ENCODE measurements at places on chromosomes 4 and X.

- no peak for DNase-seq
These were observed 258.8 kb downstream of the ARHGAP24 start for GRCh38 chr4:85733798-85734197.

DNA sequence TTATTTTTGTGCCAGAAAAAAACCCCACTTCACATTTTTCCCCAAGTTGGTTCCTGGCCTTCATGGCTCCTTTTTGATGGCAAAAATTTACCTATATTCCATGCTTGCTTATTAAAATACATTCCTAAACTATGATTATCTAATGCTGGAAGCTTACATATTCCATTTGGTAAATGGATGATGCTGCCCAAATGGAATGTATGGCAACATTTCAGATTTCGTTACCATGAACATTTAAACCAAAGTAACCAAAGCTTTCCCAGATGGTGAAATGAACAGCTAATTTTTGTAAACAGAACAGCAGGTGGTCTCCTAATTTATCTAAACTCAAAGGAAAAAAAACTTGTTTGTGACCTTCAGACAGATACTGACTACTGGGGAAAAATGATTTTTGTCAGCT, 110.8 kb upstream of the TEX13A start:
- DNase-seq: no peak

DNA sequence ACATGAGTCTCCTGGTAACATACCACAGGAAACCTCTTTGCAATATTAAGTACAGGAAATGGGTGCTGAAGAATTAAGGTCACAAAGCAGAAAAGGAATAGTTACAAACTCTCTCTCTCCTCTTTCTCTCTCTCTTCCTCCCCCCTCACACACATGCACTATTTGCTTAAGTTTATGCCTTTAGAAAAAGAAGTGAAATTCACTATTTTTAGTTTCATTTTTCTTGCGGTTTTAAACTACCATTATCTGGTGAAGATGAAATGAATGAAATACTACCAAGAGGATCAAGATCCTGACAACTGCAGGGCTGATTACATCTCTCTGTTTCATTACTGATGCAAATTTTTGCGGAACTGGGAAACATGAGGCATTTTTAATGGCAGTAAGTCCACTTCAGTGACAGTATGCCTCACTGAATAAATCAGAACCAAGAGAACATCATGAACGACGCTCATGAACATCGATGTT, 64.3 kb upstream of the FTHL17 start:
- no peak for DNase-seq

DNA sequence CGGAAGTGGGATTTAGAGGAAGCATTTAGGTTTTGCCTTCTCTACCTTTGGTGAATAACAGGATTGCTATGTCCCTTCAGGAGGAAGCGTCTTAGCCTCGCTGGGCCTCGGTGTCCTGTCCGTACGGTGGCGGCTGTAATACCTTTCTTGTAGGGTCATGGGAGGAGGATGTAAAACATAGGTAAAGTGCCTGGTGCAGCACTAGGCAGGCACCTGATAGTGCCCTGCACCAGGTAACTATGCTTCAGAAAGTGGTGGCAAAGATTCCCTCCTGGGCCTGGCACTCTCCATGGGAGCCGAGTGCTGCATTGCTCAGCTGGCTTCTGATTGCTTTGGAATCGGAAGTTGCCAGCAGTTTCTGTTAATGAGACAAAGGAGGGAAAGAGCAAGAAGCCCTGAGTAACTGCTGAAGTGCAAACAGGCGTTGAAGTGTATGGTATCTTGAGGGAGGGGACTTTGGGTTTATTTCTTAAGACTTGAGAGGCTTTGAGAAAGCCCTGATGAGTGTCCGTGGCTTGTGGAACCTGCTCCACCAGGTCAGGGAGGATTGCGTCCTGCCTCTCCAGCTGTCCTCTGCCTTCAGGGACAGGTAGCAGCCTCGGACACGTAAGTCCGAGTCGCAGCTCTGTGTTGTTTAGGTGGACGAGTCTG, 45.8 kb downstream of the TBC1D14 start:
- DNase-seq: no peak

DNA sequence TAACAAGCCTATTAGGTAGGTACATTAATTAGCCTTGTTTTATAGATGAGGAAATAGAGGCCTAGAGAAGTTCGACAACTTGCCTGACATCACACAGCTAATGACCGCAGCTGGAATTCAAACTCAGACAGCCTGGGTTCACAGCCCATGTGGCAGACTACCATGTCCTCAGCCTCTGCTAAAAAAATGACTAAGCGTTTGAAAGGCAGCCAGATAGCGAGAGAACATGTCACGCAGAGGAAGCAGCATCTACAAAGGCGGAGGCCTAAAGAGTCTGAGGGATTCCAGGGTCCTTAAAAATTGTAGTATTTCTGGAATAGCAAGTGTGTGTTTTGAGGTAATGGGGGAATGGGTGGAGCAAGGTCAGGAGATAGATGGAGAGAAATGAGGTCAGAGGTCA, 33.2 kb upstream of the BMP15 start:
- DNase-seq: no peak

- no peak for DNase-seq
These were observed 565.1 kb upstream of the DIPK2B start for GRCh38 chrX:45765767-45766166.

DNA sequence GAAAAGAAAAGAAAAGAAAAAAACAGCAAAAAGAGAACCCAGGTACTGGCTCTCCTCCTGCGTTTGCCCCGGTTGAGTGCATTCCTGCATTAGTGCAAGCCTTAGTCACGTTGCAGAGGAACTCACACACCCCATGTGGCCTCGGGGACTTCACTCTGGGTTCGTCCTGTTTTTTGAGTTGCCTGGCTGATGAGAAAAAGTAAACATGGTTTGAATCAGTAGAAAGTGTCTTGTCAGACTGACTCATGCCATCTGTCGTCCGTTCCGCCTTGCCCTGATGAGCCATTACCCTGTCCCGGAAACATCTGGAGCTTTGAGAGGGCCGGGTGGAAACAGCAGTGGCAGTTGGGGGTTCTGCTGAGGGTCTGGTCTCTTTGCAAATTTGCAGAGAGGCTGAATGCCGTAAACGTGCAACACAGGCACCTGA, 16.3 kb downstream of the CD99 start:
- DNase-seq: peak; percentile 72

DNA sequence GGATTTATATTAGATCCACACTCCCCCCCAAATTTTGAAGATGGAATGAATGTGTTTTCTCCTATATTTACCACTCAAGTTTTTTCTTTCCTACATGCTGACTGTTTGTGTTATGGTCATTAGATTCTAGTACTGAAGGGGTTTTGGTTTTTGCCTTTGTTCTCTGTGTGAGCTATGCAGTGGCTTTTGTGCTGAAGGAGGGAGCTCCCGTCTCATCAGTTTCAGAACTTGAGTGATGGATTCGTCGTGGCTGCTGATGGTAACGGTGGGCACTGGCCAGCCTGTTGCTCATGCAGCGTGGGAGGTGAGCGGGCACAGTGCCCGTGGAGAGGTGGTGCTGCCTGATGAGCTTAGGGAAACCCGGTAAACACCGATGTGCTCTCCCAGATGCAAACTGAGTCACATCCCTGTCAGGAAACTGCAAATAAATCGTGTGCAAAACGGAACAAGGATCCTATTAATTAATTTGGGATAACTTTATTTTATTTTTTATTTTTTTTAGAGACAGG, 101.5 kb downstream of the SORBS2 start:
- no peak for DNase-seq

GRCh38 chr4:41384992-41385391, 128.3 kb downstream of the UCHL1 start:
- peak; percentile 94 for DNase-seq

DNA sequence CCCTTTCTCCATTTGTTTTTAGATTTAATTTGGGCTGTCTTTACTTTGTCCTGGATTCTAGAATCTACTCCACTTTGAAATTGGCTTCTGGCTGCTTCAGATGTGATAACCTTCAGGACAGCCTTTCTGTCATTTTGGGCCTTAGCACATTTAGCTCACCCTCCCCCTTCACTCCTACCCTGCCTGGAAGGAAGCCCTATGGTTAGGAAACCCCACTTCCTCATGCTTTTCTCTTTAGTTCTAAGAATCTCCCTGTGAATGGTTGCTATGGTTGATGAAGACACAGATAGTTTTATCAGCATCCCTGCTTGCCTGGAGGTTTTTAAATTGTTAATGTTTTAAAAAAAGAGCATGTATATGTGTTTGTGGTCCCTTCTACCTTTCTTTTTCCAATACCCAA, 100.7 kb upstream of the PTPN13 start:
- no peak for DNase-seq

- DNase-seq: no peak
These were observed 602.7 kb upstream of the PCDH7 start for GRCh38 chr4:30117433-30117832.

- no peak for DNase-seq
These were observed 29.7 kb upstream of the WFS1 start for GRCh38 chr4:6239968-6240367.

- DNase-seq: no peak
These were observed 126.2 kb downstream of the PCDH10 start for GRCh38 chr4:133275246-133275645.

DNA sequence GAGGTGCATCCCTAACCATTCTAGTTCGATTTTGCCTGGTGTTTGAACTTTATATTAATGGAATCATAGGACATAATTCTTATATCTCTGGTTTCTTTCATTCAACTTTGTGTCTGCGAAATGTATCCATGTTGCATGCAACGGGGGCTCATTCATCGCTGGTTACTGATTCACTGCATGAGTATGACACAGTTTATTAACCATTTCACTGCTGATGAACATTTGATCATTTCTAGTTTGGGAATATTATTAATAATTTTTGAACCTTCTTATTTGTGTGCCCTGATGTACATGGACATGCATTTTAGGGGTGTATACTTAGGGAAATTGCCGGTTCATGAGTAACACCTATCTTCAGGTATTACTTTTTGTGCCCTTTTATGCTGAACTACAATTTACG, 5.1 kb upstream of the TMEM271 start:
- DNase-seq: no peak

DNA sequence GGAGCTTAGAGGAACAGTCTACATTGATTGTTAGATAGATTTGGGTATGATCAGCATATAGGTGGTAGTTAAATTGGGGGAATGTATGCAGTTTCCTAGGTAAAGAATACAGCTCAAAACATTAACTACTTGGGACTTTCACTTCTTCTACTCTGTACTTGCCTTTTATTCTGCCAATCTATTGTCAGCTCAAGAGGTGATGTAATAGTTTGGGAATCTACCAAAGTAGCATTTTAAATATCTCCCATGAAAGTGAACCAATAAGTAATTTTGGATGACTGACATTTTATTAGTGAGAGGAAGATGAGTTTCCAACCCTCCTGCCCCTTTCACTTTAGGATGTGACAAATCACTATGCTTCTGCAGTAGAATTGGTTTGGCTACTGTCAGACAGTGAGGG, 43.4 kb downstream of the NUDT6 start:
- no peak for DNase-seq

DNA sequence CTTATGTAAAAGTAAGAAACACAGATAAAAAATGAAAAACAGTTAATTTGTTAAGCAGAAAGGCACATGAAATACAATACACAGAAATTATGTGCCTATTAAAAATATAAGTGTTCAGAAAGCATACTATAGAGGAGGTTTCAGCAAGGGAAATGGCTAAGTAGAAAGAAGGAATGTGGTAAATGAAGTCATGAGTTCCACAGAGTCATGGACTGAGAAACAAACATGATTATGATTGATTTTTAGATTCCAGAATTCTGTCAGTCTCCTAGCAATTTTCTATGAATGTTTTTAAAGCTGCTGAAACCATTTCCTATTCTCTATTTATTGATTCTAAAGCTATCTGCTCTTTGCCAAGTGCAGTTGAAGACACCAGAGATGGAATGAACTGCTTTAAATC, 1398.4 kb downstream of the ARAP2 start:
- no peak for DNase-seq

GRCh38 chr4:82797405-82798111, 1.0 kb downstream of the SCD5 start:
- DNase-seq: peak; percentile 47

Data from Right ventricle myocardium superior (tissue), 1 donor.